T1000 (cell line): ENCODE measurements at places on chromosomes 16 and 17.

GRCh38 chr17:16512011-16512410, 20.0 kb upstream of the LRRC75A start:
- no peak for DNase-seq

- DNase-seq = no peak
Measured at GRCh38 chr17:80545499-80545826, 825 bp downstream of the RPTOR start.

DNA sequence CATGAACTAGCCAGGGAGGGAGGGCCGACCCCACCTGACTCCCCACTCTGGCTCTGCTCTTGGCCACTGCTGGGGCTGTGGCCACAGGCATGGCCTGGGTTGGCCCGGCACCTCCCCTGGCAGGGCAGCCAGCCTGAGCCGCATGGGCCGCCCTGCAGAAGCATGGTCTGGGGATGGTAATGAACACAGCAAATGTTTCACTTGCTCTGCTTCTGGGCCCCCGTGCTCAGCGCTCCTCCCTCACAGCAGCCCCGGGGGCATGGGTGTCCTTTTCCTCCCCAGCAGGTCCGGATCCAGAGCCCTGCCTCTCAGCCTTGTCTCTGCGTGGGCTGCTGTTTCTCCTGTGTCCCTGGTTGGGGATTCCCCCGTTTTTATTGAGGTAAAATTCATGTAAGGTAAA, 30.9 kb upstream of the KCNJ12 start:
- no peak for DNase-seq

- DNase-seq = no peak
Measured at GRCh38 chr16:84369938-84370627, 1.7 kb downstream of the ATP2C2 start.

DNA sequence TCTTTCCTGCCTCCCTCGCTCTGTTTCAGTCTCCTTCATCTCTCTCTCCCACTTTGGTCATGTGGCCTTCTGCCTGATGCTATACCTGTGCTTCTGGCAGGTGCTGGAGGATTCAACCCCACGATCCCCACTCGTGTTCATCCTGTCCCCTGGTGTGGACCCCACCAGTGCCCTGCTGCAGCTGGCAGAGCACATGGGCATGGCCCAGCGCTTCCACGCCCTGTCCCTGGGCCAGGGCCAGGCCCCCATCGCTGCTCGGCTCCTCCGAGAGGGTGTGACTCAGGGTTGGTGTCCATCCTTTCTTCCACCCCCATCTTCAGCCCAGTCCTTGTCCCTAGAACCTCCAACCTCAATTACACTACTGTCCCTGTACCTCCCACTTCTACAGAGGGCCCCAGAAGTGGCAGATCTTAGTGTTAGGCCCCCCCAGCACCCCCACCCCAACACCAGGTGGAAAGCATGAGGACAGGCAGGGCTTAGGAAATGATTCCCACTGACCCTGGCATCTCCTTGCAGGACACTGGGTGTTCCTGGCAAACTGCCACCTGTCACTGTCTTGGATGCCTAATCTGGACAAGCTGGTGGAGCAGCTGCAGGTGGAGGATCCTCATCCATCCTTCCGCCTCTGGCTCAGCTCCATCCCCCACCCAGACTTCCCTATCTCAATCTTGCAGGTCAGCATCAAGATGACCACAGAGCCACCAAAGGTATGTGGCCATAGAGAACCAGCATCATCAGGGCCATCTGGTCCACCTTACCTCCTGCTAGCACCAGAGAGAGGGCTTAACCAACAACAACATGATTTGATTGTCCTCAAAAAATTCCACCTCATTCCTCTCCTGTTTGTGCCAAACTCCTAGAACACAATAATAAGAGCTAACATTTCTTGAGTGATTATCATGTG, 9.7 kb upstream of the KDM6B start:
- no peak for DNase-seq

- no peak for DNase-seq
Measured at GRCh38 chr16:30122604-30123160, 338 bp downstream of the MAPK3 start.

DNA sequence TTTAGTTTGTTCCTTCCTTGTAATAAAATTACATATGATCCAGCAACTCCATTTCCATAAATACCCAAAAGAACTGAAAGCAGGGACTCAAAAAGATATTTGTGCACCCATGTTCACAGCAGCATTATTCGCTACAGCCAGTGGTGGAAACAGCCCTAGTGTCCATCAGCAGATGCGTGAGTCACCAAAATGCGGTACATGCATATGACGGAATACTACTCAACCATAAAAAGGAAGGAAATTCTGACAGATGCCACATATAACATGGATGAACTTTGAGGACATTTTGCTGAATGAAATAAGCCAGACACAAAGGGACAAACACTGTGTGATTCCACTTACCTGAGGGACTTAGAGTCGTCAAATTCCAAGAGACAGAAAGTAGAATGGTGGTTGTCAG, 9.1 kb upstream of the SLC47A2 start:
- DNase-seq = no peak

DNA sequence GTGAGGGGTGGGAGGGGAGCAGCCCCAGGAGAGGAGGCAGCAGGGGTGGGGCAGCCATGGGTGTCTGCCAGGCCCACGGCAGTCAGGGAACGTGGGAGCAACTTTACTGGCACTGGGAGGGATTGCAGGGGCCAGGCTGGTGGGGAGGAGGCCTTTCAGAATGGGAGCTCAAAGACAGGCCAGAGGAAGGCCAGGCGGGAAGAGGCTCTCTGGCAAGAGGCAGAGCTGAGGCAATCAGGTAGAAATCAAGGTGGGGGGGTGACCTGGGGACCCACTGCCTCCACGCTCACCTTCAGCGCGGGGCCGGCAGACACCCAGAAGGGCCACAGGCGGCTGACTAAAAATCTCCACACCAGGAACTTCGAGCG, 11.9 kb upstream of the GSE1 start:
- no peak for DNase-seq

GRCh38 chr17:31167111-31167510, 72.3 kb downstream of the NF1 start:
- no peak for DNase-seq

DNA sequence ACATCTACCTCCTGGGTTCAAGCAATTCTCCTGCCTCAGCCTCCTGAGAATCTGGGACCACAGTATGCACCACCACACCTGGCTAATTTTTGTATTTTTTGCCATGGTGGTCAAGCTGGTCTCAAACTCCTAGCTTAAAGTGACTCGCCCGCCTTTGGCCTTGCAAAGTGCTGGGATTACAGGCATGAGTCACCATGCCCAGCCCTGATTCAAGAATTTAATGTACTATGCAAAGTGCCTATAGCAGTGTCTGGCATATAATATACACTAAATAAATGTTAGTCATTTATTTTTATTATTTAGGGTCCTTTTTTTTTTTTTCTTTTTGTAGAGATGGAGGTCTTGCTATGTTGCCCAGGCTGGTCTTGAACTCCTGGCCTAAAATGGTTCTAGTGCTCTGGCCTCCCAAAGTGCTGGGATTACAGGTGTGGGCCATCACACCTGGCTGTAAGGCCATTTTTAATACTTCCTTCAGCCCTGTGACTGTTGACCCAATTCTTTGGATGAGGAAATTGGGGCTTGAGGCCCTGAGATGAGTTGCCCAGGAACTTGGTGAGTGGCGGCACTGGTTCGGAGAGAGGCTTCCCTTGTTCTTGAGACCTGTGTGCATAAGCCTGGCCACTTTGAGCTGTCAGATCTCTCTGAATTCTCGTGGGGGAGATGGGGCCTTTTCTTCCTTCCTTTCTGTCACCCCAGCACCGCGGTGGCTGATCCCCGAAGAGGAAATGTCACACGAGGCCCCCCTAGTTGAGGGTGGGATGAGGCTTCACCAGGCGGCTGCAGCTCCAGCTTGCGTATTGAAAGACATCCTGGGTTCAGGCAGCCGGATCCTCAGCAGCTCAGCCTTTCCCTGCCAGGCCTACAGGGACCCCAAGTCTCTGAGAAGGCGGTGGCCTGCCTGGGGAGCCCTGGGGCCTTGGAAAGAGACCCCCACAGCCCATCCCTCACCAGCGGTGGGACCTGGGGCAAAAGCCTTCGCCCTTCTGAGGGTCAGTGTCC, 38.7 kb downstream of the LAT start:
- DNase-seq = no peak

GRCh38 chr17:37787055-37787757, 42.3 kb upstream of the HNF1B start:
- DNase-seq = no peak

DNA sequence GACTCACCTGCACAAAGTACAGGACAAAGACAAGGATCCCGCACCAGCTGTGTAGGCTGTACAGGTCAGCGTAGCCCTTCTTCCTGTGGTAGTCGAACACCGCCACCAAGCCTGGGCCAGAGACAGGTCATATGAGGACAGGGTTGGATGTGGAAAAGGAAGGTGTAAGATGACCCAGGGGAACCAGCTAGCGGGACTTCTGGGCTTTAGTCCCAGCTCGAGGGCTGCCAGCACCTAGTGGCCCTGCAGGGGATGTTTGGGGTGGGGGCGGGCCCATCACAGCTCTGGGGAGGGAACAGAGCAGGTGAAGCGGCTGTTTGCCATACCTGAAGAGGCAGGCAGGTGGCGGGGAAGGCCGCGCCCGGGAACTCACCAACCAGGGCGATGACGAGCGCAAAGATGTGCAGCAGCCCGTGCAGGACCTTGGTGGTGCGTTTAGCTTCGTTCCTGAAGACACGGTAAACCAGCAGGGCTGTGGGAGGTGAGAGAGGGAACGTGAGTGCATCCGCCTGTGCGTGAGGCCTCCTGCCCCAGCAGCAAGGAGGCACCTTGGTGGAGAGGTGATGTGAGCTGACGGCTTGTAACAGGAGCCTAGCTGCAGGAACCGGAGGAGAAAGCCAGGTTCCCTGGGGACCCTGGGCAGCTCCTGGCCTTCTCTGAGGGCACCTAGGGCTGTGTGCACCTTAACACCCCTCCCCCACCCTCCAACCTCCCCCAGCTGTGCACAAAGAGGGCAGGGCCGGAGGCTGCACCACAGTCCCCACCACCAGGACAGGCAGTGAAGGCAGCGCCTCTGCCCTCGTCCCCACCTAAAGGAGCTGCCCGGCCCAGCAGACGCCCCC, 10.2 kb downstream of the CYB561 start:
- no peak for DNase-seq

DNA sequence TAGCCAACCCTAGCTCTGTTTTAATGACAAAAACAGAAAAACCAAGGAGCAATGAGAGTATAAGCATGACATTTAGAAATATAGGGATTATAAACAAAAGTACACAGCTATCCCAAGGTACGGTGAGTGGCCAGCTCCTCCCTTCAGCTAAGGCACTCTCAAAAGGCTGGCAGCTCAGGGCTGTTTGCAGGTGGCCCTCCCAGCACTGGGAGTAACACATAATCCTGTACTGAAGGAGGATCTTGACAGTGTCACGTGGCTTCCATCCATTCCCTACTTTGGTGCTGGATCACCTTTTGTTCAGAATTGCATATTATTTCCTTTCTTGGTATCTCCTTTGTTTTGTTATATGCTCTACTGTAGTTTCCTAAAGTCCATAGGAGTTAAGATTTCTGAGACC, 500.8 kb downstream of the KCNJ18 start:
- no peak for DNase-seq

- DNase-seq = peak; percentile 38
Measured at GRCh38 chr16:74449470-74449869, 28.2 kb upstream of the CLEC18B start.

- DNase-seq = no peak
Measured at GRCh38 chr17:62919388-62919787, 46.6 kb upstream of the TANC2 start.

GRCh38 chr16:66713076-66713475, 16.5 kb upstream of the CMTM4 start:
- no peak for DNase-seq

DNA sequence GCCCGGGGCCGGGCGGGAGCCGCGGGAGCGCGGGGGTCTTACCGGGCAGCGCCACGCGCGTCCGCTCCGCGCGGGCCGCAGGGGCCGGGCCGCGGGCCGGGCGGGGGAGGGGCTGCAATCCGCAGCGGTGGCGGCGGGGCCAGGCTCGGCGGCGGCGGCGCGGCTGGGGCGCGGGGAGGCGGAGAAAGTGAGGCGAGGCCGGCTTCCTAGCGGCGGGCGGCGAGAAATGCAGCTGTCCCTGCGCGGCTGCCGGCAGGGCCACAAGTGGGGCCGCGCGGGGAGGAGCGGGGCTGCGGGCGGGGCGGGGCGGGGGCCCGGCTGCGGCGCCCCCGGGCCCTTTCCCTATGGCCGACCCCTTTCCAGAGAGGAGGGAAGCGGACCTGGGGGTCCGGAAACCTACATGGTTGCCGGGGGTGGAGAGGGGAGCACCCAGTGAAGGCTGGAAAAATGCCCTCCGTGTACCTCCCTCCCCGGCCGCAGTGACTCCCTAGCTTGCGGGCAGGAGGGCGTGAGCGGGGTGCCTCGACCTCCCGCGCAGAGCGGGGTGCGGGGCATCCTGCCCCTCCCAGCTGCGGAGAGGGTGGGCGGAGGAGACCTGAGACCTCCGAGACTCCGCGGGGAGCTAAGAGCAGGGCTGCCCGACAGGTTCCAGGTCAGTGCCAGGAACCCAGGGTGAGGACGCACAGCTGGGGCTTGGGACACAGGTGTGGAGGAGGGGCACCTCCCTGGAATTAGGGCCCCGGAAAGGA, at the start of gene CUEDC1:
Gene CUEDC1, minus strand, starts transcription at position 230 of the 749 bp plus-strand sequence. CDS start 69,848 bp downstream, outside the sequence.
- DNase-seq = peak; percentile 54

GRCh38 chr16:4338125-4338582, 13.0 kb downstream of the PAM16 start:
- DNase-seq = no peak

- DNase-seq = no peak
Measured at GRCh38 chr16:25065899-25066298, 45.6 kb upstream of the LCMT1 start.

- DNase-seq = no peak
Measured at GRCh38 chr16:2237102-2237482, 848 bp downstream of the DNASE1L2 start.

DNA sequence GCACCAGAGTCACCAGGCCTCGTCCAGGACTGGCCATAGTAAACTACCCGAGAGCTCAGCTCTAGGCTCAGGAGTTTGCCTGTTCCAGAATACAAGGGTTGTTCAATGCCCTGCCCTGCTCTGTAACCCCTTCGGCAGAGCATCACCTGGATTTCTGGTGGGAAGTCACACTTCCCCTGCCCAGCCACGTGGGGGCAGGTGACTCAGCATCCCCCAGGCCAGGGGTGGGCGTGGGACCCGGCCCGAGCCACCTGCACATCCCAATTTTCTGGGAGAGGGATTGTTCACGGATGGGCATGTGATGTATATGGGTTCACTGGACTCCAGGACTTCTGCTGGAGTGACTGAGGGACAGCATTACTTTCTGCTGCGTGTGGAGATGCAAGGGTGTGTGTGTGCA, 25.8 kb downstream of the COX4I1 start:
- DNase-seq = no peak

DNA sequence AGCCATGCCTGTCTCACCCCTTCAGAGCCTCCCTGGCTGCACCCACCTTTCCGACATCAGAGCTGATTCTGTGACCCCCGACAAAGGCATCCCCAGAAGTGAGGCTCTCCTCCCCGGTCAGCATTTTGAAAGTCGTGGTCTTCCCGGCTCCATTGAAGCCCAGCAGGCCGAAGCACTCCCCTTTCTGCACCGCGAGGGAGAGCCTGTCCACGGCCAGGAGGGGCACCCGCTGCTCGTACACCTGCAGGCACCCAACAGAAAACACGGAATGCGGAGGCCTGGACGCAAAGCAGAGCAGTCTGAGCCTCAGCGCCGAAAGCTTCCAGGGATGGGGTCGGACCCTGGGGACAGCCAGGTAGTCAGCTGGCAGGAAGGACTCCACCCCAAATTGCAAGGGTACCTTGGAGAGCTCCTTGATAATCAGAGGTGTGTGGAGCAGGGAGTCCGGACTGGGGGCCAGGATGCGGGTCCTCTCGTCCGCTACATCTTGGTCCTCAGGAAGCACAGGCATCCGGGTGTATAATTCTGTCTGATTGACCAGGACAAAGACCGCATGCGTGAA, 13.1 kb upstream of the RNPS1 start:
- DNase-seq = no peak

- DNase-seq = no peak
Measured at GRCh38 chr16:48635199-48635718, 25.3 kb upstream of the N4BP1 start.
